ENCODE measurements at places on chromosomes 3 and 15.

GRCh38 chr15:63996794-63997357, 49.4 kb downstream of the DAPK2 start:
- DNase-seq, result no peak

DNA sequence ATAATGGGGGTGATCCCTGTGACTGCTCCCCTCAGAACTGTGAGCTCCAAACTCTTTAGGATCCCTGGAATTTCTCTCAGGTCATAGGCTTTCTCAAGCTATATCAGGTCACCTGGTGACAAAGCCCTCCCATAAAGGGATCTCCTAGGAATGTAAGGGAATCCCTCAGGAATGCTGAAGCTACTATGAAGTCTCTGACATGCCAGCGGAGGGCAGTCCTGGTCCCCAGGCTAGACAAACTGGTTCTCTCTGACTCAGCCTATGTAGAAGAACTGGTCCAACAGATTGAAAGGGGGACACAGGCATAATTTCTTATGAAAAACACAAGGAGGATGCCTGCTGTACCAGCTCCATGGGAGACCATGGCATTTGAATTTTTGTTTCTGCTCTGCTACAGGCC, 6.7 kb downstream of the LPCAT4 start:
- DNase-seq, result no peak

DNA sequence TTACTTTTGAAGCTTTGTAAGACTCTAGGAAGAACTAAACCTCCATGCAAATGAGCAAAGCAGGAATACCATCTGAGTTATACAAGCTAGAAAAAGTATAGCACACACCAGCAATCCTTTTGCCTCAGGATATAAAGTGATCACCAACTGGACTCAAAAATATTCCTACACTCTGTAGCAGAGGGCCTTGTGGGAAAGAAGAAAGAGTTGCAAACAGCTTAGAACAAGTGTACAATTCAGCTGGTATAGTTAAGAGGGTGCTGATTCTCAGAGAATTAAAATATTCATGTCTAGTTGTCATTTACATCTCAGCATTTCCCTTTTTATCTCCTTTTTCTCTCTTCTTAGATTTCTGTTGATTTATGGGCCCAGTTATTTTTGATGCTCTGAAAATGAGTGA, 248.4 kb downstream of the GAP43 start:
- no peak for DNase-seq

GRCh38 chr15:67096546-67097294, 31.3 kb downstream of the SMAD3 start:
- no peak for DNase-seq

DNA sequence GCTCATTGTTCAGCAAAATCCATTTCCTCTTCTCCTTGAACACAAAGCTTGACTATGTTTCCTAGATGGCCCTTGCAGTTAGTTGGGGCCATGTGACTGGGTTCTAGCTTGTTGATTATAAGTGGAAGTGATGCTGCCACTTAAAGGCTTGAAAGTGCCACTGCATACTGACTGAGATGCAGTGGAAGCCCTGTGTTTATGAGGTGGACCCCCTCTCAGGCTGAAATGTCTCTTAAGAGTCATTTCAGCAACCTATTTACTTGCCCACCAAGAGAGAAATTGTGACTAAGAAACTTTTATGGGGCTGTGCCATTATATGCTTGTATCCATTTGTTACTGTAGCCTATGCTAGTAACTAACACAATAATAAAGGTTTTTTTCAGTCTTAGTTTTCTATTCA, 8.4 kb upstream of the ANP32A start:
- DNase-seq, result peak; percentile 15

DNA sequence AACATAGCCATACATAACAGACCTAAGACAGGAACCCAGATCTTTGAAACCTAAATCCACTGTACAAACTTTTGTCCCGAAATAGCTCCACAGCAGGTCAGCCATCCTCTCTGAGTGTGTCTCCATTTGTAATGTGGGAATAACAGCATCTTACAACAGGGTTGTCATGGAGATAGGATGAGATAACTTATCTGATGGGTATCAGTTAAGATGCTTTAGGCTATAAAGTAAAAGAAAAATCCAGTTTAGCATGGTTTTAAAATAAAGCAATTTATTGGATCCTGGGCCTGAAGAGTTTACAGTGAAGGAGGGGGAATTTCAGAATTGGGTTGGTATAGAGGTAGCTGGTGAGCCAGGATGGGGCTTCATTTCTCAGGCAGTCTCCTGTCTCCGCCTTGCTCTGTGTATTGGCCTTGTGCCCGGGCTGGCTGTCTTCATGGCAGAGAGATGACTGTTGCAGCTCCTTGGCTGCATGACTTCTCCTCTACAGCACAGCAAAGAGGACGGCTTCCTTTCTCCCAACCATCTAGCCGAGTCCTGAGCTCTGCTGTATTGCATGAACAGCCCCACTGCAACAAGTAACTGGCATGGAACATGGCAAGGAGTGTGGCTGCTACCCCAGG, 131.9 kb upstream of the PROK2 start:
- DNase-seq, result no peak

DNA sequence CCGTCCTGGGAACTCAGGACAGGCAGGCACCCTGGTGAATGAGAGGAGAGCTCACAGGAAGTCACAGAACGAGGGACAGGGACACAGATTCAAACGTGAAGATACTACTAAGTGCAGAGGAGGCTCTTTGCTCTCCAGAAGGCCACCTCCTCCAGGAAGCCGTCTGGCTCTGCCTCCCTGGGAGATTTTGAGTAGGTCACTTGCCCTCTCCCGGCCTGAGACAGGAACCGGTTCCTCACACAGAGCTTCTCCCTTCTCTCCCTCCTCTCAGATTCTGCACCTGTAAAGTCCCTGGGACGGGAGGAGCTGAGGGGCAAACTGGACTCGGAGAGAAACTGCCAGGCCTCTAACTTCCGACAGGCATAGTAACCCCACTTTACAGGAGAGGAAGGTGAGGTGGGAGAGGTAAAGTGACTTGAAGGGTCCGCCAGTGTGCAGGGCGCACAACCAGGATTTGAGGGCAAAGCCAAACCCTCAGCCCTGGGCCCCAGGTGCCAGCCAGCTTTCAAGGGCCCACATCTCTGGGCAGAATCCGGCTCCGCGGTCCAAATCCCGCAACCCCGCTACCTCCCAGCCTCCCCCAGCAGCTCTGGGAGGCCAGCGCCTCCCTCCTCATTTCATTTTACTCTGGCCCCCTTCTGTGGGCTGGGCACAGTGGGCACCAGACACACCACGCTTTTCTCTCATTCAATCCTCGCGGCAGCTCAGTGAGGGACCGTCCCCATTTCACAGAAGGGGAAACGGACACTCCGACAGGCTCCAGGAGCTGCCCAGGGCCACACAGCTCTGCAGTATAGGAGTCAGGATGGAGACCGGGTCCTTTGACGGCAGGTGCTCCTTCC, 150.2 kb downstream of the SMAD6 start:
- no peak for DNase-seq

- no peak for DNase-seq
Measured at GRCh38 chr15:73873456-73873855, at the start of gene TBC1D21. TSS of gene TBC1D21 (plus strand) at chr15:73873564. CDS start at chr15:73873710, 146 bp downstream.

DNA sequence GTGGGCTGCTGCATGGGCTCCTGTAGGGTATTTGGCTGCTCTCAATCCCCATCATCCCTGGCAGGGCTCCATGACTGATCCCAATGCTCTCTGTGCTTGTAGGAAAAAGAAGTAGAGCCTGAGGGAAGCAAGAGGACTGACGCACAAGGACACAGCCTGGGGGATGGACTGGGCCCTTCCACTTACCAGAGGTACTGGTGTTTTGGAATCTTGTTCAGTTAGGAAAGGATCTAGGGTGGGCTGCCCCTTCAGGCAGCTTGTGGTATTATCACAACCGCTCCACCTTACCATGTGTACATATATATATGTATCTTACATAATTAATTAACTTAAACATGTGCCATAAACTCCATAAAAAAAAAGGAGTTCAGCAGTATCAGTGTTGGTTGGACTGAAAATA, 1.3 kb downstream of the SLC28A2 start:
- DNase-seq, result no peak

DNA sequence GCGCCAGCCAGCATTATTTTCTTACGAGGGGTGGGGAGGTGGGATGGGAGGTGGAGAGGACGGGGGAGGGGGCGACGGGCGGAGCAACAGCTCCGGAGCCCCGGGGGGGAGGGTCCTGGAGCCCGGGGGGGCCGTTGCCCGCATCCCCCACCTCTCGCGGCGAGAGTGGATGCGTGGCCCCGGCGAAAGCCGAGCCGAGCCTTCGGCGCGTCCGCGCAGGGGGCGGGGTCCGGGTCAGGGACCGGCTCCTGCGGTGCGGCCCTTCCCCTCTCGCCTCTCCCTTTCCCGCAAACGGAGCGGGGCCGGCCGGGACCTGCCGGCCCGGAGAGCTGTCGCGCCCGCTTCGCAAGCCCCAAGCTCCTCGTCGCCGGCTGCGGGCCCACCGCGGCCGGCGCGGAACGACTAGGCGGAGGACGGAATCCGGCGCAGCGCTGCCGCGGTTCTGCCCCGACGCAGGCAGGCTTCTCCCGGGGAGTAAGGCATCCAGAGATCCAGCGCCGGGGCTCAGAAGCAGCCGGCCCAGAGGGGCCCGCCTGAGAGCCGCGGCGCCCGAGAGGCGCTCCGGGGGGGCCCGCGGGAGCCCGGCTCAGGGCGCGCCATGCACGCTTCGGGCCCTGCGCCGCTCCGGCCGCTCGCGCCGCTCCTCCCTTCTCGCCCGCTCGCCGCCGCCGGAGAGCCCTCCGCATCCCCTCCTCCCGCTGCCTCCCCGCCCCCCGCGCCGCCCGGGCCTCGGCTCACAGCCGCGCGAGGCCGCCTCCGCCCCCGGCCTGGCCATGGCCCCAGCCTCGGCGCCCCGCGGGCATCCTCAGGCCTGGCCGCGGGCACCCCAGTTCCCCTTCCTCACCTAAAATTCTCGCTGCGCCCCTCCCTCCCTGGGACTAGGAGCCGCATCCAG, 459 bp upstream of the ADCY5 start:
- DNase-seq, result no peak

GRCh38 chr15:90291679-90292356, 26.3 kb downstream of the NGRN start:
- no peak for DNase-seq

DNA sequence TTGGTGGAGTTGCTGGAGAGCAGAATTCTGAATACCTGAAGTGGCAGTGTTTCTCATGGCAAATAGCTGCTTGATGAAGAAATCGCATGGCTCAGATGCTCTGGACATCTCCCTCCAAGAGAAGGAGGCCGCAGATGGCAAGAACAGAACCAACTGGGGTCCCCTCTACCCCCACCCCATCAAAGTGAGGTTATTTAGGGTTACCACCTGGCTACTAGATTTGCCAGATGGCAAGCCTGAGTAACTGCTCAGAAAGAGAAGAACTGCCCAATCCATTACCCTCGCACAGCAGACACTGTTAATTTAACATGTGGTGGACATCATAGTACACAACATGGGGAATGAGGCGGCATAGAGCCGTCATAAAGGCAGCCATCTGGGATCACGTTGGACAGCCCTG, 30.5 kb upstream of the LIPC start:
- DNase-seq, result no peak

DNA sequence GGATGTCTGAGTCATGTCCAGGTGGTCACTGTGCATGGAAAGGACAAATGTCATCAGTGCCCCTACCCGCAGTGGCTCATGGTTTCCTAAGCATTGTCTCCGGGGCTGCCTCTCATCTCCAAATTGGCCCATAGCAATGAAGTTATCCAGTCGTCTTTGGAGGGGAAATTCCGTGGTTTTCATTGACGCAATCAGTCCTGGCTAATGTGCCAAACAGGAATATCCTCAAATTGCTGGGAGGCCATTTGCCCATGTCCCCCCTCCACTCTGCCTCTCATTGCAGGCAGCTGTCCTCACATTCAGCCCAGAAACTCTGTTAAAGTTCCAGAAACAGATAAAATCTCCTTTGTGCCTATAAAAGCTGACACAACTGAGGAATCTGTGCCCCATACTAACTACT, 81.6 kb downstream of the MCTP2 start:
- no peak for DNase-seq

GRCh38 chr3:32104492-32104891, 1.9 kb upstream of the GPD1L start:
- no peak for DNase-seq

- DNase-seq, result no peak
Measured at GRCh38 chr15:48644467-48644826, 1.1 kb downstream of the FBN1 start.

DNA sequence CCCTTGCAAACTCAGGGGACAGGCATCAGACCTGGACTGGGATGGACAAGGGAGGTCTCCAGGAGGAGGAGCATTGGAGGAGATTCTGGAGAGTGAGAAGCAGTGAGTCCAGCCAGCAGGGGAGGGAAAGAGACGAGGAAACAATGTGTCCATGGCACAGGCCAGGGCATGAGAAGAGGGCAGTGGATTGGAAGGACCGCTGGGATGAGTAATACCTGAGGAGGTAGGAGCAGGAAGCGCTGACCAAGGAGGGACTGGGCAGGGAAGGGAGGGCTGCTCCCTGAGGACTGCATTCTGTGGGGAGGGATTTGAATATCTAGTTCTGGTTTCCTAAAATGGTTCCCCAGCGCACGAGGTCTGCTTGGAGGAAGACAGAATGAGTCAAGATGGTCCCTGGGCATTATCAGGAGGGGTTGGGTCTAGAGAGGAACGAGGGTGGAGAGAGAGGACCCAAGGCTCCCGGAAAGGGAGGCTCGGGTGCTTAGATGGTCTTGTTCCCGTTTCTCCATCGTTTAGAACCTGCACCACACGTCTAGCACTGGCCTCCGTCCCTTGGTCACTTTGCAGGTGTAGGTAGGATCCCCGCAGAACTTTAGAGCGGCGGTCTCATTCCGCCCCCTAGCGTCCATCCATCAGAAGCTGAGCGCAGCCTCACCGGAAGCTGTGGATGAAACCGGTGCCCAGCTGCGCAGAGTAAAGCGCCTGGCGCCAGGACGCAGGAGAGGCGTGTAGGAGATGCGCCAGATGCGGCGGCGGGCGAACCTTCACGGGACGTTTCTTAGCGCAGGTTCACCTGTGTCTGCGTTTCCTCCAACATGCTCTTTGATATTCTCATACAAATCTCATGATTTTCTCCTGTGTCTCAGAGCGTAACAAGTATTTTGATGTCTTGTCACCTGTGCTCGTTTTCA, 190.7 kb upstream of the NDN start:
- no peak for DNase-seq

- DNase-seq, result no peak
Measured at GRCh38 chr15:92934716-92935115, 34.6 kb downstream of the CHD2 start.

- no peak for DNase-seq
Measured at GRCh38 chr3:182500289-182500688, 293.0 kb upstream of the ATP11B start.

DNA sequence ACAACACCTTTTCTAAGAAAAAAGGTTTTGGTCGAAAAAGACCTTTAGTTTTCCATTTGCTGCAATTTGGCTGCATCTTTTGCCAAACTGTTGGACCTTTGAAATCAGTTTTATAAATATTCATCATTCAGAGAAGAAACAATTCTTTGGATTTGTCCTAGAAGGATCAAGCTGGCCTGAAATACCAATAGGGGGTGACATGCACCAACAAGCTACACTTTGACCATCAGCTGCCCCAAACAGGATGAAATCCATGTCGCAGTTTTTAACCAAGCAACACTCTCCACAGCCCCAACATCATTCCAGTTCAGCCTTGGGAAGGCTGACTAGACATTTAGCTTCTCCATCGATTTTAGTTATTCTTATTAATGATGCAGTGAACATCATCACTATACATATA, 9.8 kb downstream of the RPL15 start:
- no peak for DNase-seq

- peak; percentile 15 for DNase-seq
Measured at GRCh38 chr15:68650901-68651709, 72.3 kb downstream of the CORO2B start.

- peak; percentile 28 for DNase-seq
Measured at GRCh38 chr15:52112203-52112750, 298 bp downstream of the BCL2L10 start.

Data from stimulated activated CD4-positive, alpha-beta T cell treated with anti-CD3 and anti-CD28 coated beads, Interleukin-1b, Interleukin-23, amount 100 ng/mL, for 4 hours (primary cell).